ENCODE measurements at places on chromosomes 12 and 14.

DNA sequence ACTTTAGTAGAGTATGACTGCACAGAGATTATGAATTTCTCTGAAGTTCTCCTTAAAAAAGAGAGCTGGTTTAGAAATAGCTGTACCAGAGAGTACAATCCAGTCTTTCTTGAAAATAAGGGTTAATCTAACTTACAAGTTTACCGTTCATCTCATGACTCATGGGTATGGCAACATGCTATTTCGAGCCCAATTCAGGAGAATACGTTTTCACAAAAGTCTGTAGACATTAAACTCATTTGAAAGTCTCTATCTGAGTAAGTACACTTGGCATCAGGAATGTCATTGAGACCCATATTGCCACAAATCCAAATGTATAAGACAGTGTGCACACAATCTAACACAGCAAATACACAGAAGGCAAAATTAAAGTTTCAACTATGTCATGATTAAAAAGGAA lies 160.5 kb downstream of the PIK3C2G start:
- no peak for DNase-seq

GRCh38 chr12:60184096-60184495 lies 588.3 kb downstream of the SLC16A7 start:
- no peak for DNase-seq

DNA sequence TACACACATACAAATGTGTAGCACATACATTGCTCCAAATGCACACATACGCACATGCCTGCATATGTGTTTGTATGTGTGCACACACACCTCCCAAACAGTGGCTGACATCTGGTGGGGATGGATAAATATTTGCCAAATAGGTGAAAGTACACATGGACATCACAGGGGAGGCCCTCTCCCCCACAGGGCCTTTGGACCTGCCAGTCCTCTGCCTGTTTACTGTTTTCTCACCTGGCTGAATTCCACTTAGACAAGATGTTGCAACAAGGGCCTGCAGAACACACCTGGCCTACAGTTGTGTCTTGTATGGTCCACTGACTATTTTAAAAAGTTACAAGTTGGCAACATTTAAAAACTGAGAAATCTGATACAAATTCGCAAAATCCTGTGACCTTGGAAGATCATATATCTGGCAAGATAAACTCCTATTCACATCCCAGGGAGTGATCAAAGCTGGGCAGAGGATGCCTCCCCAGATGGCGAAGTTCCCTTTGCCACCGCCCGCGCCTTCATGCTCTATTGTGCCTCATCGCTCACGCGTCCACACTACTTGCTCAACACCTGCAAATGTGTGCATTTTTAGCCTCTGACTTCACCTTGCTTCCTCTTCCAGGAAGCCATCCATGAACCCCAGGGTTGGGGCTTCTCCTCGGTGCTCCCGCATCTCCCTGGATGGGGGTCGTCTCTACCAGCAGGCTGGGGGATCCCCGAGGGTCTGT lies 118.4 kb upstream of the FZD10 start:
- no peak for DNase-seq

DNA sequence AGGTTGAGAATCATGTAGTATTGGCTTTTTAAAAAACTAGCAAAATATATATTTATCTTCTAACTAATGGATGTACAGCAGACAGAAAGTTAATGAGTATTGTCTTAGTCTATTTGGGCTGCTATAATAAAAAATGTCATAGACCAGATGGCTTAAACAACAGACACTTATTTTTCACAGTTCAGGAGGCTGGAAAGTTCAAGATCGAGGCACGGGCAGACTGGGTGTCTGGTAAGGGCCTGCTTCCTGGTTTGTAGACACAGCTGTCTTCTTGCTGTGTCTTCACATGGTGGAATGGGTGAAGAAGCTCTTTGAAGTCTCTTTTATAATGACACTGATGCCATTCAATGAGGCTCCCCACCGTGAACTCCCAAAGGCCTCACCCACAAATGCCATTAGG lies 70.1 kb upstream of the KRR1 start:
- DNase-seq = no peak

DNA sequence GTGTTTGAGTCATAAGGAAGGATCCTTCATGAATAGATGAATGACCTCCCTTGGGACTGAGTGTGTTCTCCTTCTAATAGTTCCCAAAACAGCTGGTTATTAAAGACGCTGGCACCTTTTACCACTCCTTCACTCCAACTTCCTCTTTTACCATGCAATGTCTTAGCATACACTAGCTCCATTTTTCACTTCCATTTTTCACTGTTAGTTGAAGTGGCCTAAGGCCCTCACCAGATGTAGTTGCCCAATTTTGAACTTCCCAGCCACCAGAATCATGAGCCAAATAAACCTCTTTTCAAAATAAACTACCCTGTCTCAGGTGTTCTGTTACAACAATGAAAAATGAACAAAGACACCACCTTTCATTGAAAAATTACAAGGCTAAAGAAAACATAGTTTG lies 64.7 kb downstream of the GPR65 start:
- DNase-seq = no peak

DNA sequence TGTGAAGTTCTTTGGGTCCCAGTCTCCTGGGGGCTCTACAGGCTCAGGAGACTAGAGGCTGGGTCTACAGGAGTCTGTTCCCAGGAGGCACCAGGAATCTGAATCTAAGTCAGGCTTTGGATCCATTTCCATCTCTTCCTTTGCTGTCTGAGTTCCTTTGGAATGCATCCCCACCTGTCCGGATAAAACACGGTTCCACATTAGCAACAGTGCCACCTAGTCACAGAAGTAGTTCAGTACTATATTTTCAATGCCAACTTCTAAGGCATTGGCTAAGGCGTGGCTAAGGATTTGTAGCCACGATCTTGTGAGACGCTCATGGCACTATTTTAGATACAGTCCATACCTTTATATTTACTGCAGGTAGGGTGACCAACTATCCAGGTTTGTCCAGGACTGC lies 15.1 kb downstream of the ZC2HC1C start:
- peak; percentile 51 for DNase-seq

DNA sequence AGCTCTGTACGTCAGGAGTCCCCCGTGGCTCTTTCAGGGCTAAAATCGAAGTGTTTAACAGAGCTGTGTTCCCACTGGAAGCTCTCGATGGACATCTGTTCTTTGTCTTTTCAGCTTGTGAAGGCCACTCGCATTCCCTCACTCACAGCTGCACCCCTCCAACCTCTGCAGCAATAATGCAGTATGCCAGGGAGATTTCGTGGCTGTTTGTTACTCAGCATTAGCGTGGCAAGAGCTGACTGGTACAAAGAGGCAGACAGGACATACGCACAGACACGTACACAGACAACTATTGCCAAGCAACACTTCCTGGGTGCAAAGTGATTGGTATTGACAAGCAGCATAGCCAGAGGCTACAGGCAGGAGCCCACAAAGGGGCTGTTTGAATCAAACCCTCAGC lies 11.8 kb upstream of the FBXO21 start:
- no peak for DNase-seq

Measured in mucosa of descending colon (tissue), 3 donors.